ENCODE measurements at places on chromosomes 3 and 15.

- DNase-seq = peak; percentile 69
Measured at GRCh38 chr15:64010719-64011118, 35.6 kb downstream of the DAPK2 start.

DNA sequence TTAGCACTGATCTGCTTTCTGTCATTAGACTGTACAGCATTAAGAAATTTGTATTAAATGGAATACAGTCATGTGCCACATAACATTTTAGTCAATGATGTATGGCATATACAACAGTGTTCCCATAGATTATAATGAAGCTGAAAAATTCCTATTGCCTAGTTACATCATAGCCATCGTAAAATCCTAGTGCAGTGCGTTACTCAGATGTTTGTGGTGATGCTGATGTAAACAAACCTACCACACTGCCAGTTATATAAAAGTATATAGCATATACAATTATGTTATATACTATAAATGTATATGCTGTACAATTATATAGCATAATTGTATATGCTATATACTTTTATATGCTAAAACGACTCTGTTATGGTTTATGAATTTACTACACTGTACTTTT is 41.7 kb downstream of the APH1B start:
- no peak for DNase-seq

DNA sequence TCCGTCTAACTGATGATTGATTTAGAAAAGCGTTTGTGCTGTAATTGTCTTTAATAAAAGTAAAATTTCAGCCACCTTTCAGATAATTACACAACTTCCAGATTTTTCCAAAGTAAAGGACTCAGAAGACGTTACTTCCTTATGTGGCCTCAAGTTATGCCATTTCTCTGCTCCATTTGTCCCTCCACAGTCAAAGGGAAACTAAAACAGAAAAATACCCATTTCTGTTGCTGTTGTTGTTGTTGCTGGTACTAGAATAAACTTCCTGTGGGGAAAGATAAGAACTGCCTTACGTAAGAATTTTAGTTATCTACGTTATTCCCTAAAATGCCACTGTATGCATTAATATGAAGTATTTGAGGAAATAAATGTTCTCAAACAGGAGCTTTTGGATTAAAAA is 153.9 kb downstream of the P3H2 start:
- no peak for DNase-seq

DNA sequence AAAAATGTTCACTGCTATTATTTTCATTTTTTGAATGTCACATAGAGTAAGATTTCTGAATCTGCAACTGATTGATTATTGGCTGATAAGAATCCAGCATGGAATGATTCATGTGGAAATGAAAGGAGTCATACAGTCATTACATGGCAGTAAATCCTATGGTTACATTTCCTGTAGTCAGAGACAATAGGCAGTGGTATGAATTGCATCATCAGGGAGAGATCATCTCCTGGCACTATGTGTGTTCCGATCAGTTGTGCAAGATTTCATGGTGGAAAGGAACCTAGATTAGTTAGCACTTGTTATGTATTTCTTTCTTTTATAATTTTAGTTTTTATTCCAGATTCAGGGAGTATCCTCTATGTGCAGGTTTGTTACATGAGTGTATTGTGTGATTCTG is 38.8 kb downstream of the SLC12A1 start:
- DNase-seq = no peak

DNA sequence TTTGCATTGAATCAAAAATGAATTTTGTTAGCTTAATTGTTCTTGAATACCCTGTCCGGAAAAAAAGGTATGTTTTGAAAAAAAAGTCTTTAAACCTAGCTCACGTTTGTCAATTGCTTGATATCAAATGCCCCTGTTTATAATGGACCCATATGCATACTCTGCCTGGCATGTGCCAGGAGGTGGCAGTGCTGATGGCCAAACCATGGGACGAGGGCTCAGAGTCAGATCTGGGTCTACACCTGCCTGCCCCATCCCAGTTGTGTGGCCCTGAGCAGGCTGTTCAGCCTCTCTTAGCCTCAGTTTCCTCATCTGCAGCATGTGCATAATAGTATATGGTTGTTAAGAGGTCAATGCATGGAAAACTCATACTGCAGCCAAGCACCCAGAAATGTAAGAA is 38.8 kb downstream of the PRKCD start:
- DNase-seq = no peak

GRCh38 chr3:72214066-72214951 is 429.4 kb upstream of the PROK2 start:
- peak; percentile 13 for DNase-seq

DNA sequence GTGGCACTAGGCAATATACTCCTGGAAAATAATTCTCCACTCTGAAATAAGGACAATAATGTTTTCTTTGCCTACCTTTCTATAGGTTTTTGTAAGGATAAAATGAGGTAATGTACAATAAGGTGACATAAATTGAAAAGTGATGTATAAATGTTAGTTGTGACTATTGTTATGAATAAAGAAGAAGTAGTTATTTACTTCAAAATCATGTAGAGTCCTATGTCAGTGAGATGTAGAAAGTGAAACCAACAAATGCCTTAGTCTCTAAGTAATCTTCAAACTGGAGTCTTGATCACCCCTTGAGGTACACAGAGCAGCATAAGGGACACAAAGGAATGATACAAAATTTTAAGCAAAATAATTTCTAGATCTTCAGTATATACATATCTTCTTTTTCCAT is 60.3 kb upstream of the TP63 start:
- DNase-seq = no peak

Data from CD14-positive monocyte (primary cell).